Astrocyte of the spinal cord (primary cell): ENCODE measurements at places on chromosomes 3 and 15.
A peak's percentile ranks its signal among the peaks of the same experiment; 100 is the strongest.

GRCh38 chr3:101527906-101528305, 14.9 kb upstream of the SENP7 start:
- no peak for DNase-seq

GRCh38 chr15:80816936-80817335, 37.8 kb downstream of the CEMIP start:
- DNase-seq: no peak

GRCh38 chr15:39290711-39291435, 290.0 kb upstream of the THBS1 start:
- DNase-seq: no peak

DNA sequence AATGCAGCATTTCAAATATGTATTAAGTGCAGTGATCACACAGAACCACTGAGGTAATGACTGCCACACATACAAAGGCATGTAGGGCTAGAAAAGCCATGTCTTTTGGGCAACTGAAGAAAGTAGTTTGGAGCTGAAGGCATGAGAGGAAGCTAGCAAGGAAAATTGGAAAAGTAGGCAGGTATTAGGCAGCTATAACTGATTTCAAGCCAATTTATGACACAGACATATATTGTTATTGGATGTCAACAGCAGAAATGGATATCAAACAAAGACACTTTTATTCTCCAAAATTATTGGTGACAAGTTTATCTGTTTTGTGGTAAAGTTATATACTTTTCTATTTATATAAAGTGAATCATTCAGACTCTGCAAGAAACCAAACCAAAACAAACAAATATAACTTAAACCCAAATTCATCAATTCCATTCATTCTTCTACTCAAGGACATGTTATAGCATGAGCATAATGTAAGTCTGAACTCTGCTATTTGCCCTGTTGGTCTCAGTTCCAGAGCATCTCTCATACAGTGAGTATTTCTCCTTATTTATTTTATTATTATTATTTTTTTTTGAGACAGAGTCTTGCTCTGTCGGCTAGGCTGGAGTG, 307.4 kb upstream of the COL8A1 start:
- DNase-seq: peak; percentile 23

GRCh38 chr3:37995652-37996641, 5.4 kb downstream of the VILL start:
- no peak for DNase-seq
